ENCODE measurements at places on chromosomes 5 and 9.

GRCh38 chr5:144429405-144429804, 258.7 kb downstream of the KCTD16 start:
- no peak for DNase-seq

DNA sequence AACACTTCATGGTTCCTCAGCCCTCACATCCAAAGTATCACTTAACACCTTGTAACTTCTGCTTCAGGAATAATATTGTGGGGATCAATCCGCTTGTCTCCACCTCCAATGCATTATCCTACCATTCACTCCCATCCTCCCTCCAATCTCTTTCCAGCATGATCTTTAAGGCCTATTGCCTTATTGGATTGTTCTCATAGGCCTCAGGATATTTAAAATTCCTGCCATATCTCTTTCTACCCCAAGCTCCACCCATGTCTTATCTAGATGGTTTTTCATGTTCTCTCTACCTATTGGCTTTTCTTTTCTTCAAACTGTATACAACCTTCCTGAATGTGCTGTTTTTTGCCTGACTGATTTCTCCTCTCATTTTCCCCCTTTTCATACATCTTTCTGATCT, 7.2 kb downstream of the KDM4C start:
- peak; percentile 25 for DNase-seq

- DNase-seq, result peak; percentile 35
Observed at GRCh38 chr5:150000990-150001659, 586 bp downstream of the HMGXB3 start.

DNA sequence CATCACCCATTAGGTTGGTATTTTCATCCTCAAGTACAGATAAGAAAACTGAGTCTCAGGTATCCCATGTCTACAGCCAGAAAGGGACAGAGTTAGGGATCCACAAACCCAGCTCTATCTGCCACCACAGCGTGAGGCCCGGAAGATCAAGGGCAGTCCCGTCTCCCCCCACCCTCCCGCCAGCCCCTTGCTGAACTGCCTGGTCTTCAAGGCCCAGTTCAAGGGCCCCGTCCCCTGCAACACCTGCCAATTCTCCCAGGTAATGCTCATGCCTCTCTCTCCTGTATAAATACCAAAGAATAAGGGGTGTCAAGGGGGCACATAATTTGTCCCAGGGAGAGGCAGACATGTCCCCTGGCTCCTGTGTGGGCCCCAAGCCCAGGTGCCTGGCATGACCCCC, 50.7 kb downstream of the AK8 start:
- DNase-seq, result no peak

GRCh38 chr9:7300484-7300883, 499.1 kb downstream of the DMAC1 start:
- no peak for DNase-seq

DNA sequence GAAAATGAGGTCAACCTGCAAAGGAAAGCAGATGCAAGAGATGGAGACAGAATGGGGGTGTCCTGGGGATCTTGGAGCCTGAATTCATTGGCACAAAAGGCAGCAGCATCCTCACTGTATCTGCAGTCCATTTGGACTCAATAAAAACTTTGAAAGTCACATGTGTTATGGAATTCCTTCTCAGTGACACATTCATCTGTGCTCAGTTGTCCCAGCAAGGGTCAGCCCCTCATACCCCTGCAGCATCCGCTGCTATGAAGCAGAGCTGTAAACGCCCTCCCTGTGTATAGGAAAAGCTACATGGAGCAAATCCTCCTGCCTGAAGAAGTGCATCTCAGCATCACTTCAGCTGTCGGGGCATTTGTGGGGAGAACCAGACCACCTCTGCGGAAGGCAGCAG, 14.5 kb upstream of the RARS1 start:
- DNase-seq, result peak; percentile 20

DNA sequence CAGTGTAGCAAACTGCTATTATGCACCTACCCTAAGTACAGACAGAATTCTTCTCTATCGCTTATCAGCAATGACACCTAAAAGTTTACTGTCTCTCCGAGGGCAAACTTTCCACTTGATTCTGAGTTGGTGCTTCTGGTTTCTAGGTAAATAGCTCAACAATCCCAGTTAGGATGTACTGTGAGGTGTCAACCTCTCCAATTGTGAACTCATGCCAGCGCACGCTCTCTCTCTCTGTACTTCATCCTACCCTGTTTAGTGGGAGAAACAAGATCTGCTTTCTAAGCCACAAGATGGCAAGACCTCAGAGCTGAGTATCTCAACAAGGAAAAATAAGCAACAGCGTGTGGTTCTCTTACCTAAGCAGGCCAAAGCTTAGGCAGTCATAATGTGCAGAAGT, 335.3 kb downstream of the SLIT3 start:
- no peak for DNase-seq

GRCh38 chr5:146342882-146343865, 4.5 kb downstream of the POU4F3 start:
- no peak for DNase-seq

- peak; percentile 86 for DNase-seq
Observed at GRCh38 chr9:115276621-115277020, 158.7 kb upstream of the TNC start.

DNA sequence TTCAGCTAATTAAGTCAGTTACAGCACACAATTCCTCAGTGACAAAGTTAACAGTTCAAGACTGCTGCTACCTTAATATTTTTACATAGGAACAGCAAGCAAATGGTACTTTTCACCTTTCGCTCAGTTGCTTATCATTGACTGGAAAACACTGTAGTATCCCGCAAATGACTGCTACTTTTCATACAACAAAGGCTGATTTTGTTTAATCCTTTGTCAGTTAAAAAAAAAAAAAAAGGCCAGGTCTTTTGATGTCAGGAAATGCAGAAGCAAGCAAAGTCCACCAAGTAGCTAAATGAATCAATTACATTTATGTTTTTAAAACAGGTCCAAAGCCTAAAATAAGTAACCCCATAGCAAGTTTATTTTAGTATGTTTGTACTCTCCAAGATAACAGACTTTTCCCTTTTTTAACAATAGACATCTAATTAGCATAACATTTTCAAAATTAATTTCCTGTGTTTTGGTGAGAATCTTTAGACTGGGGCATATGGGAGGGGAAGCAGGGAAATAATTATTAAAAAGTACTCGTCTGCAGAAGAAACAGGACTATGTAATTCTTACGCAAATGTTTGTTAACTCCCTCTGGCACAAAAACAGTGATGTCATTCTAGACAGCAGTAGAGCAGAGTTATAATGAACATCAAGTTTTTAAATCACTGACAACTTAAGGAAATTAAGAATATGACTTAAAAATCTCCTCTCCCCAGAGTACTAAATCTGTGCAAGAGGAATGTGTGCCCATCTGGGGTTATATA, 9.6 kb downstream of the PFDN1 start:
- peak; percentile 34 for DNase-seq

- peak; percentile 12 for DNase-seq
Observed at GRCh38 chr9:78097541-78097940, 65.9 kb upstream of the GNAQ start.

- peak; percentile 88 for DNase-seq
Observed at GRCh38 chr9:78035383-78035993, 3.9 kb upstream of the GNAQ start.

GRCh38 chr5:177565046-177565445, 10.7 kb upstream of the FAM193B start:
- no peak for DNase-seq

DNA sequence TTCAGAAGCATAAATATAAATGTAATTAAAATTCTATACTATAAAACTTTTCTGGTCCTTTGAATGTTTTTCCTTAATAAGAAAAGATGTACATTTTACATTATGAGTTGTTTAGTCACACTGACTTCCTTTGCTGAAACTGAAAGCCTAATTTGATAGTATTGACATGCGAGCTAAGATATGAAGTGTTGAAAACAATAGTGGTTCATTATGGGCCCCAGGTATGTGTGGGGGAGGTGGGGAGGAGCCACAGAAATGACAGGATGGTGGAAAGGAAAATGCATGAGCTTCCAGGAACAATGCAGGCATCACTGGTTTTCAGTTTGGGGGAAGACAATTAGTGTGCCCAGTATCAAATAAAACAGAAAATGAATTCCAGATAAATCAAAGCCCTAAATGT, 35.4 kb upstream of the RLN1 start:
- no peak for DNase-seq

DNA sequence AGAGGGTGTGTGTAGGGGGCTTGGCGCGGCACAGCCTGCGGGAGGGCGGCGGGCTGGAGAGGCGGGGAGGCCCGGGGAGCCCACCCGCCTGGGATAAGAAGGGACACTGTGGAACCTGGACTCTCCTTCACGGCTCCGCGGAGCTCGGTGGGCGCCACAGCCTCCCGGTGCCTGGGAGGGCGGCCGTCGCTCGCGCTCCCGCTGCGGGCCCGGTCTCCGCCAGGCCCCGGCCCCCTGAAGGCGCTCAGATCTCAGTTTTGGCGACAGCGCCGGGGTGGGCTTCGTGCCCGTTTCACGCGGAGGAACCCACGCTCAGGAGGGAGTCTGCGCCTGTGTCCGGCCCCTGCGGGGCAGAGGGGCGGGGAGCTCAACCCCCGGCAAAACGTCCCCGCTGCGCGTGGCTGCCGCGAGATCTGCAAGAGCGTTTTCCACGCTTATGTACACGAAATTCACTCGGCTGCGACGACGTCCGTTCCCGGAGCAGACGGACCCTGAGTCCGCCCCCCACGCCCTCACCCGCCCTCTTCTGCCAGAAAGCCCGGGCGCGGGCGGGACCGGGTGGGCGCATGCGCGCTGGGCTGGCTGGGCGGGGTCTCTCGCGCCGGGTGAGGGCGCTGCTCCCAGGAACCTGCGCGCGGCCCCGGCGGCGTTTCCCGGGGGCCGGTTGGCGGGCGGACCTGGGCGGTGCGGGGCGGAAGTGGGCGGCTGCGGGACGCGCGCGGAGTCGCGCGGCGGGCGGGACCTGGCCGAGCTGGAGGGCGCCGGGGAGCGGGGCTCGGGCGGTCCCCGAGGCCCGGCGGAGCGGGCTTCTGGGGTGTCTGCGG, at the start of gene NELFB:
TSS of gene NELFB (plus strand) at position 704 of the 824 bp plus-strand sequence.
- DNase-seq, result peak; percentile 83

DNA sequence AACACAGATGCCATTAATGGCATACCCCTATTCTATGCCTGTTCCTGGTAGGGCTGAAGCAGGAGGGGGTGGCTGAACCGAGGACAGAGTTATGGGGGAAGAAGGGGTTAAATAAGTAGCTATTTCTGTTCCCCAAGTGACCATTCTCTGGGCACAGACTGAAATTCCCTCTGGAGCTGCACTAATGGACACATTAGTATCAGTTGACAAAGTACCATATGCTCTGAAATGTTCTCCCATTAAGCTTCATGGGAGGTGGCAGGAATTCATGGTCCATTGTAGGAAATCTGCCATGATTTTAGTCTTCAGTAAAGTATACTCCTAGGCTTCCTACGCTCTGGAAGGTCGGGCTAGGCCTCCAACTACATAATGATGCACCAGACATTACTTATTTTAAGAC, 10.5 kb upstream of the FRMPD1 start:
- no peak for DNase-seq

DNA sequence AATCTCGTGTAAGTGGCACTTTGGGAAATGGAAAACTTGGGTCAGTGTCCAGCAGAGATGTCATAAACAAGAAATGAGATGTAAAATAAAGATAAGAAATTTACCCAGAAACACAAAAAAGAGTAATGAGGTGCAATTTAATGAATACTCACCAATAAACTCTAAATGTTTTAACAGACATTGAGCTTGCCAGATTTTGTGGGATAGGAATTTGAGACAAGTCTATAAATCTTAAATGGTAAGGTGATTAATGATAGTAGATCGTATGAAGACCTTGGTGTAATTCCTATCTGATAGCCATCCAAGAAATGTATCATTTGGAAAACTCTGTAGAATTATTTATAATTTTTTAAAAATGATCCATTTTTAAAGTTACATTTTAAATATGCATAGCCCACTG, 682.4 kb downstream of the MAT2B start:
- peak; percentile 57 for DNase-seq

DNA sequence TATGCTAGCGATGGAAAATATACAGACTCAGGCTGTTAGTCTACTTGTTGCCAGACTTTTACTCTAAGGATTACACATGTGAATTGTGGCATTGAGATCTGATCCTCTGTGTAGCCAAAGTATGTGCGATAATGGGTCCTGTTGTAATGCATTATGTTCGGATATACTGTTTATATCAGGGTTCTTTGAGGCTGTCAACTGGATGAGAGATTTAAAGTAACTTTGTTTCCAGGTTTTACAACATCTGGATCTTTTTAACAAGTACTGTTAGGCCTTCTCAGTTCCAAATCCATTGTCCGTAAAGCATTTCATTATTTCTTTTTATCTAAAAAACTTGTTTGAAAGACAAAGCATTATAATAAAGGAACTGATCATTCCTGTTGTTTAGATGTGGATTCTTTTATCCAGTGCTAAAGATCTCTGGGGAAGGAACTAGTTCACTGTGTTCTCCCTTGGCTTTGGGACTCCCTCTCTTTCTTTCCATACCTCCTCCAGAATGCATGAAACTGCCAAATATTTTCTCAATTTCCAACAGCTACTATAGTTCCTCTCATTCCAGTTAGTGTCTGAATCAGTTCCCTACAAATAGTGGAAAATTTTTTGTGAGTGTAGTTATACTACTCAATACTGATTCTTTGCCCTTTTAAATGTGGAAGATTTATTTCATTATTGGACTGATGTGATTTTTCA, 68.8 kb downstream of the HACD4 start:
- DNase-seq, result peak; percentile 15

DNA sequence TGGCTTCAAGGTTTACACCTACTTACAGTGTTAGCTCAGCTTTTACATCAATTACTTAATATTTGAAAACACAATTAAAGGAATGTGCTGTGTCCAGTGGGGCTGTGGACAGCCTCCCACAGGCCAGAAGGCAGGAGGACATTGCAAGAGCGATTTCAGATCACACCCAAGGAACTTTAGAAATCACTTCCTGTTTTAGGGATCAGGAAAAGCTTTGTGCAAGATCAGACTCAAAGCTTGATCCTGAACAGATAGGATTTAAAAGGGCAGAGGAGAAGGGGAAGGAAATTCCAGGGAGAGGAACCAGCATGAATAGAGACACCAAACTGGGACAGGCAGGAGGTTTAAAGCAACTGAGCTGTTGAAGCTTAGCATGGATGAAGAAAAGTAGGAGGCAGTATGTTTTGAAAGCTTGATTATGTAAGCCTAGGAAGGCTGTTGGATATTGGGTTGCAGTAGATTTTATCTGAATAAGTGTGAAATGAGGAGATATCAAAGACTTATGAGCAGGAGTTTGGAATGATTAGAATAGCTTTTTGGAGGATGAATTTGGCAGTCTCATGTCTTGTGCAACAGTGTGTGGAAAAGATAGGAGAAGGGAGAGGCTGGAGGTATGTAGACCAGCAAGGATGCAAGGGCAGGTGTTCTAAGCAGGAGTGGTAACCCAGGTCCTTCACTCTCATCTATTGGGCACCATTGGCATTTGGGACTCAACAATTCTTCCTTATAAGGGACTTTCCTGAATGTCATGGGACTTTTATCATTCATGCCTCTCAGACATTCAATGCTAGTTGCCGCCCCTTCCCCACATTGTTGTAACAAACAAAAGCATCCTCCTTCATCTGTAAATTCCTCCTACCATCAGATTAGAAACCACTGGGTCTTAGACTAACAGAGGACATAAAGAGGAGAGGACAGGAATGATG, 123.5 kb downstream of the TARS1 start:
- no peak for DNase-seq

DNA sequence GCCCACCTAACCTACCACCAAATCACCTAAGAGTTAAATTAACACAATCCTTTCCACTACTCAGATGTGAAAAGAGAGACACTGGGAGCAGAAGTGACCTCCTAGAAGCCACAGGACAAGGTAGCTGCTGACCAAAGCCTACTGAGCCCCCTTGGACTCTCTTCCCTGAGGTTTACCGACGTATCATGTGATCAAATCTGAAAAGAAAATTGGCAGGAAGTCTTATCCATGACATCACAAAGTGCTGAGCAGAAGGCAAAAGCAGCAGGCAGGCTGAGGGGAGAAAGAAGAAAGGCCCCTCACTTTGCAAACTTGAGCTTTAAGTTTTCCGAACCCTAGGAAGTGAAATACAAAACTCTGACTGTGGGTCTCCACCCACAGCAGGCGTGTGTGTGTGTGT, 11.1 kb downstream of the PRELID2 start:
- peak; percentile 20 for DNase-seq

Measured in fibroblast of lung (primary cell).